ENCODE measurements at places on chromosomes 2 and 18. TPM values are rescaled to one million over a fixed set of nuclear protein-coding genes. Genes with fewer than 3 reads are reported as not detected.

- no peak for DNase-seq
Observed at GRCh38 chr18:72687736-72688135, 143.6 kb upstream of the CBLN2 start.

The FSHR gene
- polyA plus RNA-seq = not detected

The GPAT2 gene
- polyA plus RNA-seq = 3.0 TPM

- DNase-seq = no peak
Observed at GRCh38 chr2:5991305-5991968, 299.3 kb downstream of the SOX11 start.

The MAB21L4 gene
- polyA plus RNA-seq = 1.9 TPM

GRCh38 chr2:47226132-47226922 is 71.2 kb upstream of the STPG4 start:
- DNase-seq = no peak

DNA sequence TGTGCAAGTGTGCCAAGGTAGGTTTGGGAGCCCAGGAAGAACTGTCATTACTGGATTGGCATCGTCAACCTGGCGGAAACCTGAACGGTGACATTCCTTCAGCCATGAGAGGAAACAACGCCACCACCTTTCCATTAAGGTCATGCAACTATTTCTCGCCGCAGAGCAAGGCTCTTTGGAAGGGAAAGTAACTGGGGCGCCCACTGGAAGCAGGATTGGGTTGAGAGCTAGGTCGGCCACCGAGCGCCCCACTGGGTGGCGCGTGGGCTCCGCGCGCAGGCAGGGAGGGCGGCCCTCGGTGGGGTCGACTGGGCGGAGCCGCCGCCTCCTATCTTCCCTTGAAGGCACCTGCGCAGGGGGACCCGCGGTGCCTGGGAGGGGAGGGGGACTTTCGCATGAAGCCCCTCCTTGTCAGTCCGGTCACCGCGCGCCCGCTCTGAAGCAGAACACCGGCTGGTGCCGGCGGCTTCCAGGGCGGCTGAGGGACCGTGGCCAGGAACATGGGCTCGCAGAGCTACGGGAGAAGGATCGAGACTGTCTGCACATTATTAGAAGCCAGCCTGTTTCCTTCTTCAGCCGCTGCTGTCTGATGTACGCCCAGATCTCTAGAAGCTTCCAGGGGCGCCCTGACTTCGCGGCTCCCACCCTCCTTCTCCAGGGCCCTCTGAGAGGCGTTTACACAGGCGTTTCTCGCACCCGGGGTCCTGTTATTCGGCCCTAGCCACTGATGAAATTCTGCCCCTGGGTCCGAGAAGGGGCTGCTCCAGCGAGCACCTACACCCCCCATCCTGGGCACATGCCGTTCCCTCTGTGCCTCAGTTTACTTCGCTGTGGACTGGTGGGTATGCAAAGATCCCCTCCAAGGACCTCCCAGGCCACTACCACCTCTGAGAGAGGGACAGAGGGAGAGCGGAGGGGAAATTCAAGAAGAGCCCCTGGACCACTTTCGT is 27.3 kb upstream of the MAL start:
- no peak for DNase-seq

The MC2R gene
- 0.29 TPM for polyA plus RNA-seq

DNA sequence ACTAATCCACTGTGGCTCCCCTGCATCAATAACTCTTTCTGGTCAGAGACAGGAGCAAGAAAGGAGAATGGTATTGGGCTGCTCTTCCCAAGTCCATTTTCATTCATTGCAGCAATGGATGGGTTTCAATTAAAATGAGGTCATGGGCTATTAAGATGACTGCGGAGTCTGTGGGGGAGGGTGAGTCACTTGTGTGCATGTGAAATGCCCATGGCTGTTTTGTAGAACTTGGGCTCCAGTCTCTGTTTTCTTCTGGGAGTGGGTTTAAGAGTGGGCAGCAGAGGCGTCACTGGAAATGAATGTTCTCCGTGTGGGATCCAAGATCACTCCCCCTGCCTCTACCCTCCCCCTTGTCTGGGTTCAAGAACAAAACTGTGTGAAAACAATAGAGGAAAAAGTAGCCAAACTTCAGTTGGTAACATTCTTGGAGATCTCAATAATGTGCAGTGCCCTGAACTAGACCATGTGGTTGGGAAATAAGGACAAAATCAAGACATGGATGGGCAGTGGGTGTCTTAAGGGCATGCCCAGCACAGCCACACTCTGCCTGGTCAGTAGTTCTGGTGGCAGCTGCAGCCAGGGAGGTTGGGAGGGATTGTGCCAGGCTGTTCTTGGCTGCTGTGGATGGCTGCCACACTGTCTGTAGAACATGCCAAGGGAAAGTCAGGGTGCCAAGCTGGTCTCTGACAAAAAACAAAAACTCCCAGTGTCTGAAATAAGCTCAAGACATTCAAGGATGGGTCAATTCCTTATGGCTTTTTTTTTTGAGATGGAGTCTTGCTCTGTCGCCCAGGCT is 68.2 kb upstream of the CXCR4 start:
- DNase-seq = no peak

The DSC3 gene
- 0.18 TPM for polyA plus RNA-seq

- DNase-seq = no peak
Observed at GRCh38 chr2:38223256-38223655, 147.3 kb upstream of the CYP1B1 start.

The PROKR1 gene
- polyA plus RNA-seq = 0.14 TPM

The DSG1 gene
- polyA plus RNA-seq = not detected

- no peak for DNase-seq
Observed at GRCh38 chr2:73987109-73987947, 2.6 kb downstream of the TET3 start.

DNA sequence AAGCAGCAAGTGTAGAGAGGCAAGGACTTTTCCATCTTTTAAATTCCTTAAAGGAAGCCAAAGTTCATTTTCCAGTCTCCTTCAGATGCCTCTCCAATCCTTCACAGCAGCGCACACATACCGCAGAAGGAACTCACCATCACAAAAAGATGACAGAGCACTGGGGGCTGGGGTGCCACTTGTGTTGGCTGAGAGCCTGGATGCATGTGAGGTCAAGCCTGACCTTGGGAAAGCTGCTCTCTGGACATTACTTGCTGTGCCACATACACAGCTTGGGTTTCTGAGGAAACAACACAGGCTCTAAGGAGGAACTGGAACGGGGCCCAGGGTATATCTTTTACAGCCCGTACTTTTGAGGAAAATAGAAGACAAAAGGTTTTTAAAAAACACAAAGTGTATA is 364.3 kb upstream of the MEX3C start:
- no peak for DNase-seq

DNA sequence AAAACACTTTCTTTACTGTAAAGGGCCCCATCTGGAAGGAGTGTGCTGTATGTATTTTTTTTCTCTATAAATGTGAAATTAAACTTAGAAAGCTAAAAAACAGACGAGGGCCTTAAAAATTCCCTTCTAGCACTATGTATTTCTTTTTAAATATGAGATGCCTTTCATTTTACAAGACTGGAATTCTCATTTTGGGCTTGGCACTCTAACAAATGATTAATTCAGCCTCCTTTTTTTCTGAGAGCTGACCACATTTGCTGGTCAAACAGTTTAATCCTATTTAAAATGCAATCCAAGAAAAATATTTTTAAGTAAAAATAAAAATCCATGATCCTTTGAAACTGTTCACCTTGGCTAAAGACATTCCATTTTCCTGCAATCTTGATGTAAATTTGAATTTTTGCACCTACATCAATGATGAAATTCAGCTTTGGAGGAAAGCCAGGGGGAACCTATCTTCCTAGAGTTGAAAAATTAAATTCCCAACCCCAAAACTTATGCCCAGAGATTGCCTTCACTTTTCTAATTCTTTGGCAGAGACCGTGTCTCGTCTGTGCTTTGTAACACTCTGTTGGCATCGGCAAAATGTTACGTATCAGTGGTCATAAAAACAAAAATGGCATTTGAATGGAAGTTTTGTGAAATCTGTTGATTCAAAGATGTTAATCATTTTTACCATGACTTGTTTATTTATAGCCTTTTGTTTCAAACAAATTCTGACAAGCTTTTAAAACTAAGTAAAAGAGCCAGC is 284.5 kb downstream of the ZNF521 start:
- no peak for DNase-seq

The ALPG gene
- not detected for polyA plus RNA-seq

DNA sequence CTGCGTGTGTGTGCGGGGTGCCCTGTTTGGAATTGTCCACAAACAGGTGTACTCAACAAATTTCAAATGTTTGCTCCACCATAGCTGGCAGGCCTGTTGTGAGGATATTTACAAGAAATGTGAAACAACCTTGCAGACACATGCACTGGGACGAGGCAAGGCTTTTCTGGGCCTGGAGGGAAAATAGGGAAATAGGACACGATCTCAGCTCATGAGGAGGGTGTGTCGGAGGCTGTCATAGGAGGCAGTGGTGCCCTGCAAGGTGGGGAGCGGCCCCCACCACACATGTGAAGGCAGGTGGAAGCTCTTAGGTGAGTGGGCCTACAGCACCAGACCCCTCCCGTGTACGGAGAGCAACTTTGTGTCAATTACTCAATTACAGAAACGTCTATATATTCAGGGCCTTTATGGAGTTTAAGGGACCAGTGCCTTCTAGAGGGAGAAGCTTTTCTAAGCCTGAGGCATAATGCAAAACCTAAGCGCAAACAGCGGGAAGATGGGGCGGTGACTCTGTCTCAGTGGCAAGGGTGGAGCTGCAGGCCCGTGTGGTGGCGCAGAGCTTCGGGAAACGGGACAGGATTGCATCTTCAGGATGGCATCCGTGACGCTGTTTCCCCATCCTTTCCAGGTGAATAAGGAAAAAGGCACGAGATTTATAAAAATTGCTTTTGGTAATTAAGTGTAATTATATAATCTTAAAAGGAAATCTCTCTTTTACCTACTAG is 48.0 kb downstream of the RNF144A start:
- DNase-seq = no peak

The DNAJC5G gene
- polyA plus RNA-seq = 0.32 TPM

GRCh38 chr2:235264121-235264493 is 229.7 kb upstream of the AGAP1 start:
- no peak for DNase-seq
